Activated CD8-positive, alpha-beta memory T cell treated with anti-CD3 and anti-CD28 coated beads, Interleukin-2, amount 50 U/mL, for 48 hours (primary cell): ENCODE measurements at places on chromosomes 7 and 10.

DNA sequence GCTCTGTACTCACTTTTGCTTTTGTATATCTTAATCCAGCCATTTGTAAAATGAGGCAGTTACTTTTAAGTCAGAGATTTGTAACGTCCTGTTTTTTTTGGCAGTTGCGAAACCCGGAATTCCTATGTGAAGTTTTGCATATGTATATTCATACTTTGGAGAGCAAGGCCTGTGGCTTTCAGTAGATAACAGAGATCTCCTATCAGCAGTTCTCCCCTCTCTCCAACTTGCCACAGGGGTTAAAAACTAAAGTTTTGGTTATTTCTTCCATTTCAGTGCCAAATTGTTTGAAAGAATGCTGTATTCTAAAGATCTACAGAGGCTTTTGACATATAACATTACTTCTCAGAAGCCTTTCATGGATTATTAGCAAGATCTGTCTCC is 102.4 kb downstream of the EXOC4 start:
- no peak for DNase-seq

DNA sequence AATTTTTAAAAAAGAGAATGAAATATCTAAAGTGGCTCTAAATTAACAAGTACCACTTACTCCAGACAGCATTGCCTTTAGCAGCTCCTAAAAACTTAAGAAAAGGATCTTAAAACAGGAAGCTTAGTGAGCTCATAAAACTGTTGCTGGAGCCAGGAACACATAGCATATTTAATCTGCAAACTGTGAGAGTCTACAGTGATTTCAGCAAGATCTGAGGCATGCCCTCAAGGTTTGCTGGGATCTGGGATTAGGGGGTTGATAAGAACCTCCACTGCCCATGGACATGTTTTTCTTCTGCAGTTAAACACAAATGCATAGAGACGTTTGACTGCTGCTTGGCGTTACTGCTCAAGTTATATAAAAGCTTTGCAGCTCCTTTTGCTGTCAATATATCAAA is 3.8 kb downstream of the GLI3 start:
- no peak for DNase-seq

DNA sequence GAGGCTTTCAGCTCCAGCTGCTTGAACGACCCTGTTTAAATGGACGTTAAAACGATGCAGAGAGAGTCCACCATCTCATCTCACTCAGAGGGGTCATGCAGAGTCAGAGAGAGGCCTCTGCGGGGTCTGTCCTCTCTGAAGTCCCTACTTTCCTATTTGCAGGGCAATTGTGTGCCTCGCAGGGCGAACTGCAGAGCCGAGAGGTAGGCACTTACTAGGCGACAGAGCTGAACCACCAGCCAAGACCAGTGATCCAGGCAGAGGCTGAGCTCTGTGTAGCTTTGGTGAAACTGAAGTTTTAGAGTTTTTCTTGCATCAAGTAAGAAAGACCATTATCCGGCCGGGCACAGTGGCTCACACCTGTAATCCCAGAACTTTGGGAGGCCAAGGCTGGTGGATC is 64.1 kb upstream of the CUX1 start:
- no peak for DNase-seq

DNA sequence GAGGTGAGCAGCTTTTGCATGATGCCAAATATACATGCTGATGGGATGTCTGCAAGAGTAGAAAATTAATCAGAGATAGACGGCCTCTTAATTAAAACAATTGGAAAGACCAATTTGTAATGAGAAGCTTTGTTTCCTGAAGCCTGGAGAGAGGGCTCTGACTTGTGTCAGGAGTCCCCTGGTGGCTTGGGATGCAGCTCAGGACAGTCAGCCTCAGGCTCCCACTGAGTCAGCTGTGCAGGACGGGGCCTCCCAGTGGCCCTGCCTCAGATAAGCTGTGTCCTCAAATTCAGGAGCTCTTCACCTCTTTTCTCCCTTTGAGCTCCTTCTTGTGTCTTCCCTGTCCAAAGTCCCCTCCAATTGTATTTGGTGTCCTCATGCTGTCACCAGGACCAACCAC is 438.9 kb upstream of the PODXL start:
- no peak for DNase-seq

DNA sequence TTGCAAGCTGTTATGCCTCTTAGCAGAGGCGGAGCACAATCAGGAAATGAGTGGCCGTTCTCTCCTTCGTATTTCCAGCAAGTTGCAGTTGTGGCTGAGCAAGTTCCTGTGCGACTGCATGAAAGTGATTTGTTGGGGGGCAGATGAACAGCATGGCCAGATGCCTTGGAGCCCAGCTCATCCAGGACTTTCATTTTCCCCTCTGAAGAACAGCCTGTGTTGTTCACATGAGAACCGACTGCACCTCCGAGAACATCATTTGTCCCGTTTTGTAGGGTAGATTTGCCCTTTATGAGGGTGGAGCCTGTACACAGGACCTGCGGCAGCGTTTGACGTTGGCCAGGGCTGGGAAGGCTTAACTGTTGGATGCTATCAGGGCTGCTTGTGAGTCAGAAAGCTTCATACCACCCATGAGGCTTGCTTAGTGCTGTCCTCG is 4.4 kb downstream of the BAG3 start:
- peak; percentile 68 for DNase-seq

GRCh38 chr10:25304606-25305005 is 129.8 kb downstream of the GPR158 start:
- no peak for DNase-seq

GRCh38 chr7:35255443-35256255 is 1.7 kb upstream of the TBX20 start:
- no peak for DNase-seq

DNA sequence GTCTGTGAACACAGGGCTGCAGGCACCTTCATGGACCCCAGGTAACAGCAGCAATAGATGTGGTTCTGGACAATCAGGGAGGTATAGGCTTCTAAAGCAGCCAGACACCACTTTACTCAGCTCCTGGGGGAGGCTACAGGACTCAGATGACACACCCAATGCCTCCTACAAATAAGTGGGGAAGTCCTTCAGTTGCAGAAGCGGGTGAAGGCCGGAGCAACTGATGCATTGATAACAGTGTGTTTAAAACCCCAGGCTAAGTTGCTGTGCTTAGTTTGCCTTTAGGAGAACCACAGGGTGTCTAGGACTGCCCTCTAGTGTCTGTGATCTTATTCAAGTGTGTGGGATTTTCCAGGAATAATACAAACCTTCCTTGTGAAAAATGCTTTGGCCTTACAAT is 5.9 kb upstream of the ITGA8 start:
- DNase-seq, result no peak

- no peak for DNase-seq
These were observed 182.9 kb upstream of the TCF7L2 start for GRCh38 chr10:112767156-112767555.

DNA sequence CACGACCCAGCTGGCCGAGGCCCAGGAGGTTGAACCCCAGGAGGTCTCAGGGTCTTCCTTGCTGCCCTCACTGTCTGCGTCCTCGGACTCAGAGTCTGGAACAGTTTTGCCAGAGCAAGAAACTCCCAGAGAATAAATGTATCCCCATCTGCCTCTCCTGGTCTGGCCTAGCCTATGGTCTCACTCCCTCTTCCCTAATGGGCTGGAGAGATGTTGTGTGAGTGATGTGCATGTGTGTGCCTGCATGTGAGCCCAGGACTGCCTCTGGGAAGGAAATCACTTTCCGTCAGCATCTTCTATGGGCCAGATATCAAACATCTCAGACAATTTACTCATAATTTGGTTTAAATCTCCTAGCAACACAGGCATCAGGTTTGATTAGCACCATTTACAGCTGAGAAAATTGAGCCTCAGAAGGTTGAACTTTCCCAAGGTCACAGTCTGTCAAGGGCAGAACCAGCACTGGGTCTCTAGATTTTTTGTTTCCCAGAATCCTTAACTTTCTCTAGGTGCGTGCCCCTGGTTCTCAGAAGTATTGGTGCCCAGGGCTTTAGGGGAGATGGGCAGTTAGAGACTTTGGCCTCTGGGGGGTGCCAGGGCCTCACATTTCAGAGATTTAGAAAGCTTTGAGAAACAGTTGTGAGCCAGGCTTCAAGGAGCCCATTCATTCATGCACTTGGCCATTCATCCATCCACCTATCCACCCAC is 4.9 kb downstream of the TMEM270 start:
- no peak for DNase-seq

- no peak for DNase-seq
These were observed 111.3 kb upstream of the TNS3 start for GRCh38 chr7:47693216-47693615.

- peak; percentile 69 for DNase-seq
These were observed 759 bp downstream of the NUDT1 start for GRCh38 chr7:2242541-2243429.

DNA sequence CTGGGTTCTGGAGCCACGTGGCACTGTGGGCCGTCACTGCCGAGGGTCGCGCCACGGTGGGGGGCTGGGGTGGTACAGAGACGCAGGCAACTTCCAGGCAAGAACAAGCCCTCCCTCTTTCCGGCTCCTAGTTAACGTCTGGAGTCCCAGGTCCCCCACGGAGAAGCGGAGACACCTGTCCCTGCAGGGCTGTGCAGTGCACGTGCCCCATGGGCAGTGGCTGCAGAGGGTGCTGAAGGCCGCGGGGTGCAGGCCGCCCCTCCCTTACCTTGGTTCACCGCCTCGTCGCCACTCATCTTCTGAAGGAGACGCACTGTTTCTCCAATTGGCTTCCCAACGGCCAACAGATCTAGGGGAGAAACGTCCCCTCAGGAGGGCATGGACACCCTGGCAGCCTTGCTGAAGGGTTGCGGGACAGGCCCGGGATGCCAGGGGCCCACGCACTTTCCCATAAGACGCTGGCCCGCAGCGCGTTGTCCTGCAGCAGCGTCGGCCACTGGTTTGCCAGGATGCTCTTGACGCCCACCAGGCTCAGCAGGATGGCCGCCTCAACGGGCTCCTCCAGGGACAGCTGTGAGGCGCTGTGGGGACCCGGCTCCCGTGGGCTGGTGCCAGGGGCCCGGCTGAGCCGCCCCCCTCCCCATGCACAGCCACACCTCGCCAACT is 24.3 kb upstream of the NKX6-2 start:
- no peak for DNase-seq

GRCh38 chr7:138338361-138338760 is 121.7 kb upstream of the TRIM24 start:
- no peak for DNase-seq

DNA sequence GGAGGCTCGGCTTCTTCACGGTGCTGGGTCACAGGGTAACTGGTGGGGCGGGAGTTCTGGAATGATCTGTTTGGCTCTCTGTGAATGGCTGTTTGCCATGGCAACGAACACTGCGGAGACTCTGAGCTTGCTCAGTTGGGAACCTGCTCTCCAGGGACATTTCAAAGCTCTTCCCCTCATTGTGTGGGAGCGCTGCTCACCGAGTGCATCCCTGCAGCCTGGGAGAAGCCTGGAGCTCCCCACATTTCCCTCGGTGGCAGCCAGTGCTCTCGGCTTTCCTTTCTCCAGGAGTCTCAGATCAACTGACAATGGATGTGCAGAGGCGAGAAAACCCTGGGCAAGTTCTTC is 57.6 kb upstream of the CACUL1 start:
- no peak for DNase-seq

- DNase-seq, result no peak
These were observed 739 bp upstream of the CCDC186 start for GRCh38 chr10:114174695-114175188.

DNA sequence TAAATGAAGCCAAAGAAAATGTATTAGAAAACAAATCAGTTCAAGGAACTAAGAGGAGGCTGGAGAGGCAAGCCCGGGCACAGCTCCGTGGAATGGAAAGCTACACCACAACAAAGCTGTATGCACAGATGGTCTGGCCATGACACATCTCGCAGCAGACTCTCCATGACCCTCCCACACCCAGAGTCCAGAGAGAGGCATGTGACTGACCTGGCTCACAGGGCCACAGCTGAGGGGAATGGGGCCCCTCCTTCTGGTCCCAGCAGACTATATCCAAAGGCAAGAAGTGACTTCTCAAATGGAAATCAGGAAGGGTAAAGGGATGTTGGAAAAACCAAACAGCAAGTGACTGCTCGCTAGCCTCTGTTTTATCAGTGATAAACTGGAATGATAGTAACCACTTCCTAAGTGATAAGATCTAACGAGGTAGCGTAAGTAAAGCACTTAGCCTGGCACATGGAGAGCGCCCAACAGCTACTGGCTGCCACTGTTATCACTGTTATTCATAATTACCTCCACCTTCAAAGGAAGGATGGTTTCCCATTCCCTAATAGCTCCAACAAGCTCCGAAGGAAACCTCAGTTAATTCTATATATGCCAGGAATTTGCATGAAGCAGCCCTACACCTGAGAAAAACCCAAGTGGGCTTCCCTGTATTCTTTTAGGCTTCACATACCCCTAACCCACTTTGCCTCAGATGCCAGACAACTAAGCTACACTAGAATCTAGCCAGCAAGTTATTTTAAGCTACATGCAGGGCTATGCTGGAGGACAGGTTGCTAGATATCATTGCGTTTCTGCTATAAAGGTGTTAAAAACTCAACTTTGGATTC is 8.4 kb downstream of the OSBPL3 start:
- DNase-seq, result no peak

DNA sequence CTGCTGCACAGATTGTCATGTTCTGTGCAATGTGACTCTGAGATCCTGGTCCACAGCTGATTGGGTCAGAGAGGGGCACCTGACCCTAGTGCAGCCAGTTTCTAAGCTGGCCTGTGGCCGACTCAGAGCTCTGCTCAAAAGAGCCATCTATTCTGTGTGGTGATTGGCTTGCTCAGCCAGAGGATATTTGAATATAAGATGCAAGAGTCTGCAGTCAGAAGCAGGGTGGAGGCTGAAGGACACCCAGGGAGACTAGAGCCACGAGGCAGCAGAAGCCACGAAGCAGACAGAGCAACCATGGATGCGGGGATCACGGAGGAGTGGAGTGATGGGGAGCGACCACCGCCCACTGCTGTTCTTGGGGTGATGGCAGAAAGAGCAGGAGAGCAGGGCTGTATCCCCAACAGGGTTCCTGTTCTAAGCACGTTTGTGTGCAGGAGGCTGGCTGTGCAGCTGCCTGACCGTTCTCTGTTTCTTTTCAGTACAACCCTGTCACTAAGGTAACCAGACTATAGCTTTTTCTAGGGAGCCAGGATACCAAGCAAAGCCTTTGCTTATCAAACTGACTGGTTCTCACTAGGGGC is 19.5 kb upstream of the RHEB start:
- DNase-seq, result no peak

GRCh38 chr10:61039868-61040267 is 95.9 kb upstream of the RHOBTB1 start:
- DNase-seq, result no peak

DNA sequence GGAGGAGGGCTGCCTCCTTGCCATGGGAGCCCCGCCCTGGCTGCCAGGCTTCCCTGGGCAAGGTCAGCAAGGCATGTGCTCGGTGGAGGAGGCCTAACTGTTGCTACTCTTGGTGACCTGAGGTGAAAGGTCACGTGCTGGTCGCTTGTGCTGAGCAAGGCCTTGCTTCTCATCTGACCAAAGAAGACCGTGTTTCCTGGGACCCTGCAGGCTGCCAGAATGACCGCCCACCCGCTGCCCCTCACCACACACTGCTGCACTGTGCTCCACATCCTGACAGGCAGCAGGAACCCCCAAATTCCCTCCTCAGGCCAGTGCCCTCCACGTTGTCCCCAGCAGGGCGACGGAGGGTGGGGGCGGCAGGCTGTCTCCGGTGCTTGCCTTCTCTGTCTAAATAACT is 442.4 kb downstream of the DNAJB6 start:
- no peak for DNase-seq
